Fibroblast of the aortic adventitia (primary cell): ENCODE measurements at places on chromosomes 3 and 15. TPM values are rescaled to one million over a fixed set of nuclear protein-coding genes. Genes with fewer than 3 reads are reported as not detected.
A peak's percentile ranks its signal among the peaks of the same experiment; 100 is the strongest.

The A4GNT gene
- not detected in 2 replicates for total RNA-seq

The PRR20G gene
- total RNA-seq = not detected in 2 replicates

The CHRNB4 gene
- total RNA-seq = not detected in 2 replicates

The LEKR1 gene
- total RNA-seq = 0.81 and 2.8 TPM in 2 replicates

The FANCD2OS gene
- not detected in 2 replicates for total RNA-seq

DNA sequence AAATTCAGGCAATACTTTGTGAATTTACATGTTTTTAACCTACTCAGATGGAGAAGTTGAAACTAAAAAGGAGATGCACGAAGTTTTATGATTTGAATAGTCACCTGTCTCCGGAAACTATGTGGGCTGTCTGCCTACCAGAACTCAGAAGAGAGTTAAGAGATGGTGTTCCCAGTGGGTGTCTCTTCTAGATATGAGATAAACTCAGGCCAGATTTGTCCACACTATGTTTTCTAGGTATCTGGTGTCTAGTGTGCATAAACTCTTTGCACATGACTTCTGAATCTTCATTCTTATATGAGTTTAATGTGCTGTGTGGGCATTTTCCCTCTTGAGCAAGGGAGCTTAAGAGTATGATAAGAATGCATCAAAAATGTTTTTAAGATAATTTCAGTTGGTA is 222.8 kb downstream of the FOXP1 start:
- DNase-seq = no peak

DNA sequence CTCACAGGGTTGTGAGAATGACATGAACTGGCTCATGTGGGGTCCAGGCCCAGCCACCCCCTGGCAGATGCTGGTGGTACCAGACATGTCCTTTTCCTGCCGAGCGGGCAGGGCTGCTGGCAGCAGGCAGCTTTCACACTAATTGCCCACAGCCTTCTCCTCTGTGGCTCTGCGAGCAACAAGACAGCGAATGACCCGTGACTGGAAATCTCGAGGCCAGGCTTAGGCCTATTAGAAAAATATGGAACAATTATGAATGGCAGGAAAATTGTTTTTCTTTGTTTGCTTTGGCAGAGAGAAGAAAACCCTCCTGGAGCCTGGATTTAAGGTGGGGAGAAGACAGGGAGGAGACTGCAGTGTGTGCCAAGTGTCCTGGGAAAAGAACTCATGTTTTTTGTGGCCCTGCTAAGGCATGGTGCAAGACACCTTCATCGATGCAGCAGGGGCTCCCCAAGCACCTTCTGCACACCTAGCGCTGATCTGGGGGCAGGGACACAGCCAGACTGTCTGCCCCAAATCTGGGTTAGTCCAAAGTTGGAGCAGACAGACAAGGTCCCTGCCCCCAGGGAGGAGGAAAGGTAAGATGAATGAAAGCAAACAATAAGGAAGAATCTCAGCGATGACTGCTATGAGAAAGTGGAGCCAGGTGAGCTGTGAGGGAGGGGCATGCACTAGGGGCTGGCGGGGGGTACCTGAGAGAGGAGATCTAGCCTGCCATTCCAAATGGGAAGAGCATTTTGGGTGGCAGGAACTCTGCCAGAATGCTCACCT is 193.8 kb upstream of the TLE3 start:
- DNase-seq = no peak

GRCh38 chr3:65597226-65597951 is 441.3 kb downstream of the MAGI1 start:
- DNase-seq = peak; percentile 27

DNA sequence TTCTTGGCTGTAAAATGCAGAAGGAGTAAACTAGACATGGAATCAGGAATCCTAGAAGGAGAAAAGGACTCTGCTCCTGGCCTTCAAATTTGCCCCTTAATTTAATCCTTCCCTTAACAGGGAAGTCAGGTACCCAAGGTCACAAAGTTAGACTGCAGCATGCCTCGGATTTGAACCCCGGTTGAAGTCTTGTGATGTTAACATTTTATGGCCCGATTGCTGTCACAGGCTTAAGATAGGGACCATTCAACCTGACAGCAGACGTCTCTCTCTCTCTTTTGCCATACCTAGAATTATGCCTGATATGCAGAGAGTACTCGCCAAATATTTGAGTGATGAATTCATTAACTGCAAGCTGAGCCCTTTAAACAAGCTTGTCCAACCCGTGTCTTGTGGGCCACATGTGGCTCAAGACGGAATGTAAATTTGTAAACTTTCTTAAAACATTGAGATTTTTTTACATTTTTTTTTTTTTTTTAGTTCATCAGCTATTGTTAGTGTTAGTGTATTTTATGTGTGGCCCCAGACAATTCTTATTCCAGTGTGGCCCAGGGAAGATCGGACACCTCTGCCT is 217.2 kb downstream of the THSD4 start:
- DNase-seq = peak; percentile 20

DNA sequence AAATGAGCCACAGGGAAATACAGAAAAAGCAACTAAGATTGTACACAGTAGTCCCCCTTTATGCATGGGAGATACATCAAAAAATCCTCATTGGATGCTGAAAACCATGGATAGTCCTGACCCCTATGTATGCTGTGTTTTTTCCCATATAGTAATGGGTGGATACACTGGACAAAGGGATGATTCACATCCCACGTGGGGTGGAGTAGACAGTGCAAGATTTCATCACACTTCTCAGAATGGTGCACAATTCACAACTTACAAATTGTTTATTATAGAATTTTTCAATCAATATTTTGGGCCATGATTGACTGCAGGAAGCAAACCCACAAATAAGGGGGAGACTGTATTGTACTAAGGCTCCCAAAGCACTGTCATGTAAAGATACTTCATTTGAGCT is 224.4 kb upstream of the STRIT1 start:
- peak; percentile 19 for DNase-seq

- DNase-seq = peak; percentile 14
Measured at GRCh38 chr3:129343643-129344360, 65.1 kb downstream of the HMCES start.

DNA sequence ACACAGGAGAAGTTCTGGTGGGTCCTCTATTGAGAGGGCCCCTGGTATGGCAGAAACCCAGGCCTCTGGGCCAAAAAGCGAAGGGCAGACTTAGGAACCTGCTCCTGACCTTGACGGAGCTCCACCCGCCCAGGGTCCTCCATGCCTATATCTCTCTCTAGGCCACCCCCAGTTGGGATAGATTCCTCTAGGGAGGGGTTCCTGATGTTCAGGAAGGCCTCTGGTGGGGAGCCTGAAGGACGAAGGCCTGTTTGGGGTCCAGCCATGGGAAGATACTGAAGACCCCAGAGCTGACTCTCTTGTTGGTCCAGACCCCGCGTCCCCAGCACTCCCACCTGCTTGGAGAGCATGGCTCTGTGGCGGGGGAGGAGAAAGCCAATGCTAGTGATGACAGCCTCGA is 104.2 kb downstream of the CORO2B start:
- DNase-seq = no peak
